Suprapubic skin (tissue), 4 donors: ENCODE measurements at places on chromosomes 2 and 18. TPM values are rescaled to one million over a fixed set of nuclear protein-coding genes. Genes with fewer than 3 reads are reported as not detected.
A peak's percentile ranks its signal among the peaks of the same experiment; 100 is the strongest.

Gene RGPD3
- total RNA-seq = 1.1 TPM

Gene CCDC141
- 0.42 TPM for total RNA-seq

Gene CYS1
- 1.8 TPM for total RNA-seq

Gene SERPINB3
- total RNA-seq = 1.5 TPM

Gene PLCL1
- 2.5 TPM for total RNA-seq

DNA sequence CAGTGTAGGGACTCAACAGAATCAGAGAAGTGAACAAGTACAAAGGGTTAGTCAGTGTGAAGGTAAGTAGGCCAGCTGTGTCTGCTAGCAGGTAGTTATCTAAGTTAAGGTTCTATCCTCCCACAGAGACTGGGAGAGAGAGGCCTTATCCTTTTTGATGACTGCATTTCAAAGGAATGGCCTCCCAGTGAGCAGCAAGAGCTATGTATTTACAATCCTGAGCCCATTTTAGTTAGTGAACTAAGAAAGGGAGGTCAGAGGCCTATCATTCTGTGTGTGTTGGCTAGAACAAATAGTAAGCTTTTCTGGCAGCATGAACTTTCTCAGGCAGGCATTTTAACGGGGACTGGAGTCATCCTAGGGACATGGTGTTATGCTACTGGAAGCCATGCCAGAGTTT lies 182.9 kb downstream of the VWC2L start:
- no peaks in the 10 kb centered on the region for H3K4me1 ChIP-seq
- H3K4me3 ChIP-seq = no peak overlapping the region
- no peak for DNase-seq
- no peaks in the 10 kb centered on the region for H3K27me3 ChIP-seq

- no peak overlapping the region for H3K4me3 ChIP-seq
- H3K27ac ChIP-seq = peak overlapping the region; percentile 78
- peaks cover 27% of the 10 kb centered on the region for H3K4me1 ChIP-seq
- DNase-seq = no peak
These were observed 69.9 kb downstream of the RHOB start for GRCh38 chr2:20516646-20517341.

DNA sequence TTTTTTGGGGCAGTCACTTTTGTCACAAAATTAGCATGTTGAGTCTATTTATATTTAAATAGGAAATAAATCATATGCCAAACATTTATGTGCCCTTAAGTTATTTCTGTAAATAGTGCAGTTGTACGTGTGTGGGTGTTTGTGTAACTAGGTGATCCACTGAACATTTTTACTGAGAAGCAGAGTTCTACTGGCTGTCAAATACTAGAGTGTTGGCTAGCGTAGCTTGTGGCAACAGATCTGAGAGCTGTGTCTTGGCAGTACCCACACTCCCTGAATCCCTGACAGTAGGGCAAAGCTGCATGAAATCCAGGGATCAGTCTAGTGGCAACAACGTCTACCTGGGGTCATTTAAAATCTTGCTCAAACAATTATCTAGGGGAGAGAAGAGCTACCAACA lies 273.1 kb upstream of the SLC8A1 start:
- DNase-seq = no peak
- H3K27me3 ChIP-seq = no peaks in the 10 kb centered on the region
- H3K36me3 ChIP-seq = no peaks in the 10 kb centered on the region
- peaks cover 8% of the 10 kb centered on the region for H3K4me1 ChIP-seq
- no peak overlapping the region for H3K4me3 ChIP-seq

GRCh38 chr2:30400151-30400954 lies 46.7 kb upstream of the LCLAT1 start:
- no peaks in the 10 kb centered on the region for H3K4me1 ChIP-seq
- H3K27me3 ChIP-seq = no peaks in the 10 kb centered on the region
- no peaks in the 10 kb centered on the region for H3K36me3 ChIP-seq
- no peak for DNase-seq
- H3K27ac ChIP-seq = no peak overlapping the region

GRCh38 chr2:113390124-113390849 lies 47.2 kb upstream of the ZNG1B start:
- no peak overlapping the region for H3K27ac ChIP-seq
- peak overlapping the region; percentile 14 for H3K4me3 ChIP-seq
- no peaks in the 10 kb centered on the region for H3K4me1 ChIP-seq
